ENCODE measurements at places on chromosomes 11 and 22.

GRCh38 chr22:27808451-27809225, 7.1 kb upstream of the MN1 start:
- H3K4me1 ChIP-seq = peaks cover 15% of the 10 kb centered on the region
- no peaks in the 10 kb centered on the region for H3K27me3 ChIP-seq
- DNase-seq = no peak
- no peaks in the 10 kb centered on the region for H3K36me3 ChIP-seq
- H3K27ac ChIP-seq = no peak overlapping the region

DNA sequence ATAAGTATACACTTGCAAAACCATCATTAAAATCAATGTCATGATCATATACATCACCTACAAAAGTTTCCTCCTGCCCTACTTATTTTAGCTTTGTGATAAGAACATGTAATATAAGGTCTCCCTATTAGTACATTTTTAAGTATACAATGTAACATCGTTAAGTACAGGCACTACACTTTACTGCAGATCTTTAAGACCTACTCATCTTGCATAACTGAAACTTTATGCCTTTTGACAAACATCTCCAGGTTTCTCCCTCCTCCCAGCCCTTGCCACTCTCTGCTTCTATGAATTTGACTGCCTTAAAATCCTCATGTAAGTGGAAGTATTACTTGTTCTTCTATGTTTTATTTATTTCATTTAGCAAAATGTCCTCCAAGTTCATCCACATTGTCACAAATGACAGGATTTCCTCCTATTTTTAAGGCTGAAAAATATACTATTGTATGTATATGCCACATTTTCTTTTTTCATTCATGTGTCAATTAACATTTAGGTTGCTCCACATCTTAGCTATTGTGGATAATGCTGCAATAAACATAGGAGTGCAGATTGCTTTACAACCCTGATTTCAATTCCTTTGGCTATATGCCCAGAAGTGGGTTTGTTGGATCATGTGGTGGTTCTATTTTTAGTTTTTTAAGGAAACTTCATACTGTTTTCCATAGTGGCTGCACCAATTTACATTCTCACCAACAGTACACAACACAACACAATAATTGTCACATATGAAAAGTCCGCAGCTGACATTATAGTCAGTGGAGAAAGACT, 471.1 kb upstream of the ANO3 start:
- no peak for DNase-seq
- no peaks in the 10 kb centered on the region for H3K27me3 ChIP-seq
- H3K36me3 ChIP-seq = no peaks in the 10 kb centered on the region
- no peak overlapping the region for H3K4me3 ChIP-seq
- no peaks in the 10 kb centered on the region for H3K4me1 ChIP-seq
- H3K27ac ChIP-seq = no peak overlapping the region

DNA sequence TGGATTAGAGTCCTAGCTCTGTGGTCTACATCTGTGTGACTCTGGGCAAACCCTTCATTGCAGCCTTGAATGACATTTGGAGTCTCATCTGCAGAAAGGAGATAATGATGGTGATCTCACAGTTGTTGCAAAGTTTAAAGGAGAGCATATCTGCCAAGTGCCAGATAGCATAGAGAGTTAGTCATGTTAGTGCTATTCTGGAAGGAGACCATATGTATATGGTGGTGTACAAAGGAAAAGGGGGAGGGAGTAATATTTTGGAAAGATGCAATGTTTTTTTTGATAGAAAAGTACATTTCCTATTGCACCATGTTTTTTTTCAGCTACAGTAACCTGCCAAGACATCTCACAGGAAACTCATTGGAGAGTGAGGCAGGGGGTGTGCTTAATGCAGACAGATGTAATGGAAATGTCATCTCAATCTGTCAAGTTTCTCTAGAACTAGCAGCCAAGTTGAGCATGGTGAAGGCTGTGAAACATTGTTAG, 92.1 kb upstream of the NARS2 start:
- H3K4me1 ChIP-seq = no peaks in the 10 kb centered on the region
- no peaks in the 10 kb centered on the region for H3K27me3 ChIP-seq
- DNase-seq = no peak
- no peak overlapping the region for H3K4me3 ChIP-seq

- H3K27ac ChIP-seq = no peak overlapping the region
- DNase-seq = no peak
- H3K4me1 ChIP-seq = no peaks in the 10 kb centered on the region
- H3K4me3 ChIP-seq = no peak overlapping the region
These were observed 38.2 kb upstream of the NARS2 start for GRCh38 chr11:78612721-78613377.
